Chondrocyte (in vitro differentiated cells): ENCODE measurements at places on chromosomes 16 and 17. TPM values are rescaled to one million over a fixed set of nuclear protein-coding genes. Genes with fewer than 3 reads are reported as not detected.

Gene CHST5
- total RNA-seq, result 0.07 to 0.17 TPM (median 0.10 TPM) in 3 replicates

Gene PLCD3
- 123 to 135 TPM (median 128 TPM) in 3 replicates for total RNA-seq

DNA sequence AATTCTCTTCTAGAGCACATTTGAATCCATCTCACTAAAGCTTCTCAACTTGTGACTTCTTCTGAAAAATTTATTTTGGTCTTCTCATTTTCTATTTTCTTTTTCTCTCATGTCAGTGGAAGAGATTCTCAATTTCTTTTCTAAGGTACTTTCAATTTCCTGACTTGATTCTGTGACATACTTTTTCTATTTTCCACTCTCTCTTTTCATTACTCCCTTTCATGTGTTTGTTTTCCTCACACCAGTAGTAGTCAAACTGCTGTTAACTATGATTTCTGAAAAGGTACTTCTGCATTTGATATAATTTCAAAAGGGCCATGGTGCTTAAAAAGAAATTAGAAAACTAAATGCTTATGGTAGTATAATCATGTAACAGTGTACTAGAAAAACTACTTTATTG is 41.9 kb downstream of the NFAT5 start:
- H3K27ac ChIP-seq, result peak overlapping the region; percentile 29
- peaks cover 43% of the 10 kb centered on the region for H3K4me1 ChIP-seq
- H3K4me3 ChIP-seq, result no peak overlapping the region
- H3K27me3 ChIP-seq, result no peaks in the 10 kb centered on the region
- no peak for DNase-seq
- no peaks in the 10 kb centered on the region for H3K36me3 ChIP-seq

GRCh38 chr17:64252831-64253230 is 10.2 kb downstream of the TEX2 start:
- DNase-seq, result no peak
- no peak overlapping the region for H3K27ac ChIP-seq
- no peak overlapping the region for H3K4me3 ChIP-seq
- no peaks in the 10 kb centered on the region for H3K36me3 ChIP-seq
- H3K4me1 ChIP-seq, result peaks cover 57% of the 10 kb centered on the region

GRCh38 chr16:48628359-48628985 is 18.5 kb upstream of the N4BP1 start:
- no peaks in the 10 kb centered on the region for H3K36me3 ChIP-seq
- DNase-seq, result no peak
- H3K4me1 ChIP-seq, result peaks cover 11% of the 10 kb centered on the region
- no peaks in the 10 kb centered on the region for H3K27me3 ChIP-seq
- H3K4me3 ChIP-seq, result no peak overlapping the region

- no peak overlapping the region for H3K4me3 ChIP-seq
- H3K27ac ChIP-seq, result peak overlapping the region; percentile 14
- H3K4me1 ChIP-seq, result peaks cover 82% of the 10 kb centered on the region
These were observed 41.0 kb downstream of the TOM1L2 start for GRCh38 chr17:17931159-17931558.

GRCh38 chr17:82745524-82745923 is 6.3 kb upstream of the TBCD start:
- no peak overlapping the region for H3K4me3 ChIP-seq
- H3K27ac ChIP-seq, result no peak overlapping the region
- no peak for DNase-seq
- H3K4me1 ChIP-seq, result no peaks in the 10 kb centered on the region
